ENCODE measurements at places on chromosomes 12 and 14. TPM values are rescaled to one million over a fixed set of nuclear protein-coding genes. Genes with fewer than 3 reads are reported as not detected.

DNA sequence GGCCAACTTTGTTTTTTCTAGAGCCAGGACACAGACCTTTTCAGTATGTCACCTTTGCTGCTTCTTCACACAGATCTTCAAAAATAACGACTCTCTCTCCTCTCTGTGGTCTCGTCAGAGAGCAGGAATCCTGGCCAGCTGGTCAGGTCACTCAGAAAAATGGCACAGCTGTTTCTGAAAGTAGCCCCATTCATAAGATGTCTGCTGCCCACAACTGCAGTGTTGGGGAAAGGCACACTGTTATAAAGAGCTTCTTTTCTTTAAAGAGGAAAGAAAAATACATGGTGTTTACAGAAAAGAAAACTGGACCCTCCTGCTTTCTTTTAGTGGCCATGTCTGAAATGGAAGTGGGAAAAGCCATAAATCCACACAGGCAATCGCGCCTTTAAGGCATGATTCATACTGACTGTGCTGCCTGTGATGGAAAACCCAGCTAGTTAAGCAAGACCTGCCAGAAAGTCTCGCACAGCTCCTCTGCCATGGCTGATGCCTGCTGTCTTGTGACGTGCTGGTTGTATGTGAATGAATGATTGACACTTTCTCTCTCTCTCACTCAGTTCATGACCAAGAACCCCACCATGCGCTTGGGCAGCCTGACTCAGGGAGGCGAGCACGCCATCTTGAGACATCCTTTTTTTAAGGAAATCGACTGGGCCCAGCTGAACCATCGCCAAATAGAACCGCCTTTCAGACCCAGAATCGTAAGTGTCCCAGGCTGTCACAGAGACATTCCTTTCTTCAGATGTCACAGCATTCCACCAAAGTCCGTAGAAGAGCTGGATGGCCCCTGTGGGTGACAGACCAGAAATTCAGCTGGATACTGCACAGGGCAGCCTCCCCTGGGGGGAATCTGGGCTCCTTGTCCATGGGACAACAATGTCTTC, 147.9 kb upstream of the HIF1A start:
- peaks cover 29% of the 10 kb centered on the region for H3K4me1 ChIP-seq
- H3K4me3 ChIP-seq, result no peak overlapping the region
- peaks cover 86% of the 10 kb centered on the region for H3K36me3 ChIP-seq
- H3K27ac ChIP-seq, result peak overlapping the region; percentile 65
- H3K27me3 ChIP-seq, result no peaks in the 10 kb centered on the region
- DNase-seq, result no peak

DNA sequence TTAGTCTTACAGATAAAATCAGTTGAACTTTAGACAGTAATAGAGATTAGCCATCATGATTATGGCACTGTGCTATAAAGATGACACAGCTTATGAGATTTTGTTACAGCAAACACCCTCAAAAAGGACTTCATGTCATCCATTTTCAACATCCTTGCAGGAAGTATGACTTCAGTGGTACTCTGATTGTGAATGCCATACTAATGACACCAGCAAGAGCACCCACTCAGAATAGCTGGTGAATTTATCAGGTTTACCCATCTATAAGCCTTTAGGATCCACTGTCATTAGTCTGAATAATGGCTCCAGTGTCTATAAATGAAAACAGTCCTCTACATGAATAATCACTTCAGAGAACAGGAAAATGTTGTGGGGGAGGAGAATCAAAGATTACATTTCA, 615.2 kb downstream of the RPS29 start:
- H3K27me3 ChIP-seq, result no peaks in the 10 kb centered on the region
- H3K4me1 ChIP-seq, result no peaks in the 10 kb centered on the region
- H3K4me3 ChIP-seq, result no peak overlapping the region
- no peaks in the 10 kb centered on the region for H3K36me3 ChIP-seq
- H3K27ac ChIP-seq, result no peak overlapping the region
- DNase-seq, result no peak

DNA sequence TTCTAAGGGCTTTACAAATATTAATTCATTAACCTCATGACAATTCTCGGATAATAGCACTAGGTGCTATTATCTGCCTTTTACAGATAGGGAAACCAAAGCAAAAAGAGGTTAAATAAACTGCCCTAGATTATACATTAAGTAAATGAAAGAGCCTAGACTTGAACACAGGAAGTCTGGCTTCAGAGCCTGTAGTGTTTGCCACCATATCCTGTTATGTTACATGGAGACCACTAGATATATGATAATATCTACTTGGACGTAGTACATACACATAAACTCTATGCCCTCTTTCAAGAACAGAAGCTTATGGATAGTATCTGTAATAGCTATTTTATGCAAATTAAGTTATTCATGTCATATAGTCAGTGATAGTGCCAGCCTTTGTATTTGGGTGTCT, 16.9 kb upstream of the MYF6 start:
- H3K36me3 ChIP-seq, result no peaks in the 10 kb centered on the region
- H3K27me3 ChIP-seq, result no peaks in the 10 kb centered on the region
- no peak for DNase-seq
- H3K4me3 ChIP-seq, result no peak overlapping the region

GRCh38 chr14:100406505-100407131, 83.5 kb downstream of the SLC25A47 start:
- H3K4me1 ChIP-seq, result peaks cover 39% of the 10 kb centered on the region
- peaks cover 3% of the 10 kb centered on the region for H3K36me3 ChIP-seq
- peak; percentile 67 for DNase-seq
- no peaks in the 10 kb centered on the region for H3K27me3 ChIP-seq
- peak overlapping the region; percentile 94 for H3K27ac ChIP-seq
- H3K4me3 ChIP-seq, result peak overlapping the region; percentile 6

GRCh38 chr14:95784137-95784536, 70.2 kb upstream of the TCL1A start:
- DNase-seq, result peak; percentile 24
- no peaks in the 10 kb centered on the region for H3K27me3 ChIP-seq
- H3K4me3 ChIP-seq, result no peak overlapping the region
- no peak overlapping the region for H3K27ac ChIP-seq
- no peaks in the 10 kb centered on the region for H3K4me1 ChIP-seq

DNA sequence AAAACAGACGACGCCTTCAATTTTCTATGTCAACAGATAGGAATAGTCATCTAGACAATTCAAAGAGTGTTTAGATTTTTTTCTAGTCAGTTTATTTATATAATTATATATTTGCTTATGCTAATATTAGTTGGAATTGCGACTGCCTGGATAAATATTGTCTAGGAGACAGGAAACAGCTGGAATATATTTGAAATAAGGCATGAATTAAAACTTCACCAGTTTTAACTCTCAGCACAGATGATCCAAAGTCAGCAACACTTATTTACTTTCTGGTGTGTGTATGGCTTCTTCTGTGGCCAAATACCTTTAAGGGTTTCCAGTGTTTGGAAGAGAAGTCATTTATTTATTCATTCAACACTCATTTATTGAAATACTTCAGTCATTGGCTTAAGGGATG, 1215.4 kb upstream of the USP15 start:
- no peaks in the 10 kb centered on the region for H3K4me1 ChIP-seq
- H3K4me3 ChIP-seq, result no peak overlapping the region
- no peaks in the 10 kb centered on the region for H3K27me3 ChIP-seq
- H3K36me3 ChIP-seq, result no peaks in the 10 kb centered on the region
- no peak for DNase-seq
- H3K27ac ChIP-seq, result no peak overlapping the region

Gene KRT85
- total RNA-seq, result not detected

Gene FZD10
- not detected for total RNA-seq

Gene DEGS2
- total RNA-seq, result 0.23 TPM

Data from activated CD4-positive, alpha-beta T cell treated with anti-CD3 and anti-CD28 coated beads, Interleukin-2, amount 10 ng/mL, durations not matched to agents 7 days and 5 days (primary cell).